ENCODE measurements at places on chromosomes 6 and 20. TPM values are rescaled to one million over a fixed set of nuclear protein-coding genes. Genes with fewer than 3 reads are reported as not detected.

TSPO2 gene
- not detected for total RNA-seq

SIRPB2 gene
- total RNA-seq, result not detected

NT5E gene
- total RNA-seq, result 37.0 TPM

RPS21 gene
- 2,524 TPM for total RNA-seq

RGS17 gene
- 9.2 TPM for total RNA-seq

TAAR6 gene
- total RNA-seq, result not detected

ELMO2 gene
- 26.6 TPM for total RNA-seq

CBLN4 gene
- not detected for total RNA-seq

TREML2 gene
- not detected for total RNA-seq

UNC93A gene
- total RNA-seq, result not detected

IL20RA gene
- total RNA-seq, result 0.54 TPM

COQ3 gene
- 0.73 TPM for total RNA-seq

COL11A2 gene
- 0.05 TPM for total RNA-seq

C6orf141 gene
- 2.2 TPM for total RNA-seq

ITPR3 gene
- 12.8 TPM for total RNA-seq

HS3ST5 gene
- total RNA-seq, result not detected

HSF2 gene
- total RNA-seq, result 14.3 TPM

ALDH8A1 gene
- total RNA-seq, result 0.59 TPM

CST4 gene
- total RNA-seq, result not detected

HFE gene
- 14.8 TPM for total RNA-seq

FILIP1 gene
- 1.1 TPM for total RNA-seq

CCDC170 gene
- 0.31 TPM for total RNA-seq

FAM83B gene
- not detected for total RNA-seq

OSBPL2 gene
- total RNA-seq, result 17.8 TPM

TPX2 gene
- total RNA-seq, result 6.8 TPM

MOG gene
- not detected for total RNA-seq

SLC22A7 gene
- total RNA-seq, result not detected

TSBP1 gene
- not detected for total RNA-seq

ENPP1 gene
- total RNA-seq, result 1.2 TPM

TAF8 gene
- total RNA-seq, result 12.9 TPM

CASS4 gene
- 4.0 TPM for total RNA-seq

Data from cardiac ventricle fibroblast (primary cell).